ENCODE measurements at places on chromosomes 2 and 18. TPM values are rescaled to one million over a fixed set of nuclear protein-coding genes. Genes with fewer than 3 reads are reported as not detected.

GALR1 gene
- 0.15 TPM for polyA plus RNA-seq

CPO gene
- 1.7 TPM for polyA plus RNA-seq

DPP10 gene
- 17.1 TPM for polyA plus RNA-seq

DCDC2C gene
- polyA plus RNA-seq = 0.65 TPM

RAMP1 gene
- 2.5 TPM for polyA plus RNA-seq

NT5DC4 gene
- polyA plus RNA-seq = 0.83 TPM

ATOH8 gene
- 10.3 TPM for polyA plus RNA-seq

CKAP2L gene
- polyA plus RNA-seq = 20.9 TPM

EFHD1 gene
- polyA plus RNA-seq = 55.4 TPM

DNA sequence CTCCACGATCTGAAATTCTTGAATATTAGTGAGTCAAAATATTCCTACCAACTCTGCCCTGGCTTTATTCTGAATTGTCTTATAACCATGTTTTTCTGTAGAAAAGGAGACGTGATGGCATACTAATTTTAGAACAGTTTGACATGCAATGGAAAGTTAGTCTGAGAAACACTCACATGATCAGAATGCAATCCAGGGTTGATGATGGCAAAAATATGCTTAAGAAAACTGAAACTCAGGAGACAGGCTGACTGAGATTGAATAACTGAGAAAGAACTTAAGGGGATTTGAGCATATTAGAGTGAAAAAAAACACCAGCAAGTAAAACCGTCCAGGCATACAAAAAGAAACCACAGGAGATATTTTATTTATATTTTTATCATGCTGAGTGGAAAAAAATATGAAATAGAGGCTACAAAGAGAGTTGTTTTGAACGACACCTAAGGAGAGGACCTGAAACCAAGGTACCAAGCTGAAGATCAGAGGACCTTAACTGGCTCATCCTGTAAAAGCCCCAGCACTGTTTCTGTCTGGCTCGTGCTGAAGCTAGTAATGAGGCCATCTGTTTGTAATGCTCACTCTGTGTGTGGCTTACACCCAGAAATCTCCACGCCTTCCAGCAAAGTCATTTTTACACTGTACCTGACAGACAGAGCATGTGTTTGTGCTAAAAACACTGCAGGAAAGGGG lies 437.2 kb upstream of the PKDCC start:
- DNase-seq = no peak

- DNase-seq = peak; percentile 93
Measured at GRCh38 chr18:62425465-62426190, 97.2 kb upstream of the ZCCHC2 start.

DNA sequence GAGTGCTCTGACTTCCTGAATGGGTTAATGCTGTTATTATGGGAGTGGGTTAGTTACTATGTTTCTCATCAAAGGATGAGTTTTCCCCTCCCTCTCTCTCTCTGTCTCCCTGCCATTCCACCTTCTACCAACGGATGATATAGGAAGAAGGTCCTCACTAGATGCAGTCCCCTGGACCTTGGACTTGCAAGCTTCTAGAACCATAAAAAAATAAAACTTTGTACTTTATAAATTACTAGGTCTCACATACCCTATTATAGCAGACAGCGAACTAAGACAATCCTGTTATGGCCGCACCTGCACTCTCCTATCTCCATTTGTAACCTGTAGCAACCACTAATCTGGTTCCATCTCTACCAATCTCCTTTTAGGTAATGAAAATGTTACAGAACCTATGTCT lies 564.9 kb downstream of the CNTNAP5 start:
- no peak for DNase-seq

GRCh38 chr2:95274291-95275150 lies at the start of gene PROM2:
TSS of gene PROM2 (plus strand) at chr2:95274449. CDS start at chr2:95274586, 137 bp downstream.
- DNase-seq = peak; percentile 64

DNA sequence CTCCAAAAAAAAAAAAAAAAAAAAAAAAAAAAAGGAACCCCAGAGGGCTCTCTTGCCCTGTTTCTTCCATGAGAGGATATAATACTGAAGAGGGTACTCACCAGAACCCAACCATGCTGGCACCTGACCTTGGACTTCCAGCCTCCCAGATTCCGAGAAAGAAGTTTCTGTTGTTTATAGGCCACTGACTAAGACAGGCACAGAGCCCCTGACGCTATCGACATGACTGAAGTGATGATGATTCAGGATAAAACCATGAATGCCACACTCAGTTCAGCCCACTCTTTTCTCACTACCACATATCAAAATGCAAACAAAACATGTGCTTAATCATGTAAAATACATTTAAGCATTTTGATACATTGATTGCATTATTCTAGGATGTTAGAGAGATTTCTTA lies 66.1 kb upstream of the CDCA7 start:
- no peak for DNase-seq

GRCh38 chr2:176455816-176456291 lies 186.6 kb downstream of the MTX2 start:
- DNase-seq = no peak

- no peak for DNase-seq
Measured at GRCh38 chr2:237628247-237629187, 1.1 kb downstream of the LRRFIP1 start.

DNA sequence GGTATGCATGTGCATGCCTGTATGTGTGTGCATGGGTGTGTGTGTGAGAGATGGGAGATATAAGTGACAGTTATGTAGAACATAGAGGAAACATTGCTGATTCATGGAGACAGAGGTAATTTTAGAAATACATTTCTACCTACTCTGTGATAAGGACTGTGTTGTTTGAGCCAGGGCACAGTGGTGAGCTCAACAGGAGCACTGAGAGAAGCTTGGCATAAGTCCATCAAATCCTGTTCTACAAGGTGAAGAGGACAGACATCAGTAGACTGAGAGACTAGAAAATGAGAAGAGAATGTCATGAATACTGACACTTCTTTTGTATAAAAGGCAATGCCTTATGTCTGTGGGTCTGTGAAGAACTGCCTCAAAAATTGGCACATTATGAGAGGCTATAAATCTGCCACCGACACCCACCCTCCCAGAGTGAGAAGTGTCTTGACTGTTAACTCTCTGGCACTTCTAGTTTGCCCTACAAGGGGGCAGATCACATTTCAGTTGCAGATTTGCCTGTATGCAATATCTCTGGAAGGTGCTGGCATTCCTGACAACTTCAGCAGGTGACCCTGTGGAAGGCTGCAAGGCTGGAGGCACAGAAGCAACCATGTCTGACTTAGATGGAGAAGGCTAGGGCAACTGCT lies 962.3 kb upstream of the NRXN1 start:
- no peak for DNase-seq

GRCh38 chr2:15389895-15390294 lies 171.2 kb downstream of the NBAS start:
- no peak for DNase-seq

DNA sequence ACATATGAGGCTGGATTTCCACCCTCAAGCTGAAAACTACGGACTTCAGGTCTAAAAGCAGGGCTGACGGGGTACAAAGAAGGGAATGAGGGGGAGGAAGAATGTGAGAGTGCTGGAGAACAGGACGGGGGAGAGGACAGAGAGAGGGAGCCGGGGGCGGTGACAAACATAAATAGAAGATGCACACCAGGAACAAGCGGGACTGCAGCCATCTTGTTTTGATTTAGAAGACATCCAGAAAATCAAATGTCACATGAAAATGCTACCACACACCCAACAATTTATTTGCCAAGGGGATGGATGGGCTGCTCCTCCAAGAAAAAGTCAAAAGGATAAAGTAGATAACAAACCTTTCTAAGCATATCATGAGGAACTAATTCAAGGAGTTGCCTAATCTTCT lies 59.2 kb upstream of the FHL2 start:
- DNase-seq = no peak

DNA sequence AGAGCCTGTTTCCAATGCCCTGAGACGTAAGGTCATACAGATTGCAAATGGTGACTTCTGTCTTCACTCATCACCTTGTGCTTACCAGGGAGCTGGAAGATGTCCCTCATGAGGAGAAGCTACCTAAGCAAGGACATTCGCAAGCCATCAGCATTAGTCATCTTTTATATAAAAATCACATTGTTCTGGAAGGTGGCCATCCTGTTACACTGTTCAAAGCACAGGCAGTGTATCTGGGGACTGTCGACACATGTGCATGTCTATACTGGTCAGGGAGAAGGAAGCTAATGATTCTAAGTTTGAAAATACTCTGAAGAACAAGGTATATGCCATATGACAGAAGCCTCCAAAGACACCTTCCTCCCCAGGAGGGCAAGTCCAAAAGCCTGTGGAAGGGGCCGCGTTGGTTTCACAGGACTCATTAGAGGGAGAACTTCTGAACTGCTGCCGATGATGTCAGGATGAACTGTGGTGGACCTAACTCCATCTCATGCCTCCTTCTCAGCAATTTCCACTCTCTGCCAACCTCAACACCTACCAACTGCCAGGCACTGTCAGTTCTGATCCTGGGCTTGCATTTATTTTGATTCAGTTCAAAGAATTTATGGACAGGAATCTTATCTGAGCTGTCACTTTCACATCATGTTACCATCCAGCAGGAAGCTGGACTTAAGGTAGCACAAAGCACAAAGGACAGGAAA lies 39.4 kb downstream of the DNER start:
- DNase-seq = no peak

GRCh38 chr2:156884216-156884615 lies 373.3 kb upstream of the GALNT5 start:
- no peak for DNase-seq

DNA sequence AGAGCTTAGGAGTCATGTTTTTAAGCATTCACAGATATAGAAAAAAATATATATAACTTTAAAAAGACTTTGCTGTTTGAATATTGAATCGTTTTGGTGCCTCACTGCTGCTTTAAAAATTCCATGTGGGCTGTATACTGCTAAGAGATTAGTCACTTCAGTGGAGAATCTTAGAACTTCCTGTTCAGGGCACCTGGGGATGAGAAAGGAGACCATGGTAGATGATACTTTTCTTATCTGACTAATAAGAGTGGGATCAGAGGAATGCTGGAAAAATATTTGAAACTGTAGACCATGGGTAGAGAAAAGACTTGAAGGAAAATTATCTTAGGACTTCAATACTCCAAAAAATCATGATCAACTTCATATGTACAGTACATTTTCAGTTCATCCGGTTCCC lies 442.2 kb upstream of the SETBP1 start:
- no peak for DNase-seq

DNA sequence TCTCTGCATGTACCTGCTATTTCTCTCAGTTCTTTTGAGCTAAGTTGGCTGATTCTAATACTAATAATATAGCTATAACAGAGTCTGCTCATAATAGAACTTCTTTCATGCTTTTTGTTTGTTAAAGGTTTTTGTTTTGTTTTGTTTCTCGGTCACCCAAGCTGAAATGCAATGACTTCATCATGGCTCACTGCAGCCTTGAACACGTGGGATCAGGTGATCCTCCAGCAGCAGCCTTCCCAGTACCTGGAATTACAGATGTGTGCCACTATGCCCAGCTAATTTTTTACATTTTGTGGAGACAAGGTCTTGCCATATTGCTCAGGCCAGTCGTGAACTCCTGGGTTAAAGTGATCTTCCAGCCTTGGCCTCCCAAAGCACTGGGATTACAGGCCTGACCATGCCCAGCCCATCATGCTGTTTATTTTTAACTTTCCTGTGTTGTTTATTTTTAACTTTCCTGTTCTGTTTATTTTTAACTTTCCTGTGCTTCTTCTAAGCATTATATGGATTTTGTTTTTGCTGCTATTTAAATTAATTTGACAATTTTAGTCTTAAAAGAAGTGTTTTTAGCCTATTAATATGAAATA lies 763.8 kb upstream of the CDH7 start:
- DNase-seq = no peak

GRCh38 chr2:132645176-132645575 lies 24.8 kb downstream of the LYPD1 start:
- DNase-seq = no peak

DNA sequence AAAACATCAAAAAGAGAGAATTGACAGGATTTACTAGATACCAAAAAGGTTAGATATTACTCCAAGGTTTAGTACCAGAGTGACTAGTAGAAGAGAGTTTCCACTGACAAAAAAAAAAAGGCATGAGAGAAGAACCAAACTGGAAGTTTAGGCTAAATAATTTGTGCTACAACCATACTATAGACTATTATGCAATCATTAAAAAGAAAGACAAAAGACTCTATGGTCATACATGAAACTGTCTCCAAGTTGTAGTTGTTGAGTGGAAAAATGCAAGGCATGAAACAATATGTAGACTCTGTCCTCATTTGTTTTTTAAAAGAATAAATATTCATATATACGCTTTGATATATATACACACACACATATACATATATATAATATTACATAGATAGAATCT lies 1.7 kb upstream of the EXOC6B start:
- DNase-seq = no peak

DNA sequence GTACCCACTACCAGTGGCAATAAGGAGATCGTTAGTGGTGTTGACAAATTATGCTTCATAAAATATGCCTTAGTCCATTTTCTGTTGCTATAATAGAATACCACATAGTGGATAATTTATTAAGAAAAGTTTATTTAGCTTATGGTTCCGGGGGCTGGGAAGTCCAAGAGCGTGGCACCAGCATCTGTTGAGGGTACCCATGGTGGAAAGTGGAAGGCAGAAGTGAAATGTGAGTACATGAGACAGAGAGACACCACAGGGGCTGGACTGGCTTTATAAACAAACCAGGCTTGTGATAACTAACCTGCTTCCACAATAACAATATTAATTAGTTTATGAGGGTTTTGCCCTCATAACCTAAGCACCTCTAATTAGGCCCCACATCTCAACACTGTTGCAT lies 146.6 kb downstream of the RNF144A start:
- no peak for DNase-seq
